ENCODE measurements at places on chromosomes 12 and 14. TPM values are rescaled to one million over a fixed set of nuclear protein-coding genes. Genes with fewer than 3 reads are reported as not detected.

Gene RASSF8
- 83.8 TPM for polyA plus RNA-seq

Gene OR4Q2
- polyA plus RNA-seq, result not detected

Gene CRACR2A
- 2.0 TPM for polyA plus RNA-seq

Gene CFAP251
- 14.5 TPM for polyA plus RNA-seq

Gene C12orf50
- 0.57 TPM for polyA plus RNA-seq

Gene SAMD15
- polyA plus RNA-seq, result 12.7 TPM

Gene GLIPR1L1
- polyA plus RNA-seq, result 0.43 TPM

Gene IL31
- polyA plus RNA-seq, result not detected

Gene ATP2B1
- polyA plus RNA-seq, result 122 TPM

Gene LALBA
- not detected for polyA plus RNA-seq

Gene TMEM179
- polyA plus RNA-seq, result 0.60 TPM

Gene TSPAN19
- polyA plus RNA-seq, result 0.88 TPM

Gene KRT6C
- polyA plus RNA-seq, result not detected

Gene NKX2-1
- not detected for polyA plus RNA-seq

Gene GALNT6
- polyA plus RNA-seq, result 6.3 TPM

Gene CCNK
- 56.3 TPM for polyA plus RNA-seq

Gene PLCZ1
- 1.3 TPM for polyA plus RNA-seq

Gene EPYC
- polyA plus RNA-seq, result not detected

Gene SLC38A4
- polyA plus RNA-seq, result 27.1 TPM

Gene NANOG
- 0.35 TPM for polyA plus RNA-seq
